ENCODE measurements at places on chromosomes 12 and 14. TPM values are rescaled to one million over a fixed set of nuclear protein-coding genes. Genes with fewer than 3 reads are reported as not detected.

Gene SLC4A8
- total RNA-seq = 0.37 TPM

Gene TAS2R7
- total RNA-seq = not detected

Gene INHBC
- total RNA-seq = not detected

Gene ACSM4
- total RNA-seq = not detected

Gene ENDOU
- total RNA-seq = 2.7 TPM

Gene POLR3B
- total RNA-seq = 8.9 TPM

Gene KRT76
- not detected for total RNA-seq

Gene PFKM
- 24.1 TPM for total RNA-seq

Gene MUCL1
- not detected for total RNA-seq

Gene TAS2R46
- total RNA-seq = 2.9 TPM
